BE2C (cell line): ENCODE measurements at places on chromosomes 16 and 17.

DNA sequence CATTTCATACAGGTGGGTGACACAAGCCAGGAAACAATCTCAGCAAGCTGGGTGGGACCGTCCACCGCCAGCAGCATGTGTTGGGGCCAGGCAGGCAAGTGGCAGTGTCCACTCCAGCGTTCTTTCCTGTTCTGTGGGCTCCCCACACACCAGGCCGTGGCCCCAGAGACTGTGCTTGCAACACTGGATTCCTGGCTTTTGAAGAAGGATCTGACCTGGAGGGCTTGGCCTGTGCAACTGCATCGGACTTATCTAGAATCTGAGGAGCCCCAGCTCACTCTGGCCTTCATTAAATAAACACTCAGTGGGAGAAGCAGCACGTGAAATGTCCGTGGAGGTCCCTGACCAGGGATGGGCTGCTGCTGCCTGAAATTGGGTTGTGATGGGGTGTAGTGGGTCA is 3.2 kb downstream of the KSR1 start:
- no peak for DNase-seq

DNA sequence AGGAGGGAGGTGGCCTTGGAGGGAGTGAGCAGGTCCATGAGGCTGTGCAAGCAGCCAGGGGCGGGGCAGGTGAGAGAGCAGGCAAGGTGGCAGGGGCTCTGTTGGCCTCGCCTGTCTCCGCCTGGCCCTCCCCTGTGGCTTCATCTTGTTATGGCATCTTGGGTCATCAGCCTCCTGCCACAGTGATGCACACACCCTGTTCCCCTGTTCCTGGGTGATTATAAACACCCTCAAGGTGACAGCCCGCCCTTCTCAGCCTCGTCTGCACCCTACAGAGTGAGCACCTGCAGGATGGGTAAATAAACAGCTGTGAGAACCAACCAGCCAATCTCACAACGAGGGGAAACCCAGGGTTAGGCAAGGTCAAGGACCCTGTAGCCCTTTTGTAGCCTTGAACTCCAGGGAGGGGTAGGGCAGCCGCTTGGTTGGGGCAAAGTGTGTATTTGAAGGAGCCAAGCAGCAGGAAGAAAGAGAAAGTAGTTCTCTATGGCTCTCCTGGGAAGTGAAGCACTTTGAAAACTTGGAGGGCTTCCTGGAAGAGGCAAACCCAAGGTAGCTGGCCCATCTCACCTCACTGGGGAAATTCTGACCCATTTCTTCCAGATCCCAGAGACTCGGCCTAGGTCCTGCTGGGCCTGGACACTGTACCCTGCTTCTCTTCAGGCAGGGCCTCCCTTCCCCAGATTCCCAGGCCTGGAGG is 60.6 kb downstream of the NT5M start:
- DNase-seq = no peak

GRCh38 chr17:81341516-81342268 is 46.6 kb upstream of the SLC38A10 start:
- DNase-seq = no peak

DNA sequence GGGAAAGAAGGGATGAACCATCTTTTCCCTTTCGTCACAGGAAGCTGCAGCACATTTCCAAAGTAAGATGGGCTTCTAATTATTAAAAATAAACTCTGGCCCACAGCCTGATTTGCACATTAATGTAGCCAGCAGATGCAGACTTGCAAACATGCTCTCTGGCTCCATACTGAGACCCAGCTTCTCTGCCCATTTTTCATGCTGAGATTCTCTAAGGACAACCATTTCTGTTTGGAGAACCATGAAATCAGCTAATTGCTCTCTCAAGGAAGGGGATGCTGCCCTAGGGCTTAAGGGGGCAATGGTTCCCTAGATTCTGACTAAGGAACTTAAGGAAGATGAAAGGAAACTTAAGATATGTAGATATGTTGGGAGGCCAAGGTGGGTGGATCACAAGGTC is 63.0 kb upstream of the CES5A start:
- no peak for DNase-seq

DNA sequence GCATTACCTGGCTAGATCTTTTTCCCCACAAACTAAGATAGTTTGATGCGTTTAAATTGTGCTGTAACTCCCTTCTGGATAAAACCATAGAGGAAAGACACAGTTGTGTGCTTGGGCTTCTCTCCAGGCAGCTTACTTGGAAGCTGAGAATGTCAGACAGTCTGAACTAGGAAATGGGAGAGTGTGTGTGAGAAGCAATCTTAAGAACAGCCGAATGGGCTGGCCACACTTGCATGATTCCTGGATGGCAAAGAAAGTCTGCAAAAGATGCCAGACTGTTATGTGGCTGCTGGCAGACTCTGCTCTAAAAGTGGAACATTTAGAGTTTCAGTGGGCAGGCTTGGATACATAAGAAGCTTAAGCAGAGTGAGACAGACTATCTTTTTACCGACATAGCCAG is 384.3 kb upstream of the PSMD7 start:
- no peak for DNase-seq

DNA sequence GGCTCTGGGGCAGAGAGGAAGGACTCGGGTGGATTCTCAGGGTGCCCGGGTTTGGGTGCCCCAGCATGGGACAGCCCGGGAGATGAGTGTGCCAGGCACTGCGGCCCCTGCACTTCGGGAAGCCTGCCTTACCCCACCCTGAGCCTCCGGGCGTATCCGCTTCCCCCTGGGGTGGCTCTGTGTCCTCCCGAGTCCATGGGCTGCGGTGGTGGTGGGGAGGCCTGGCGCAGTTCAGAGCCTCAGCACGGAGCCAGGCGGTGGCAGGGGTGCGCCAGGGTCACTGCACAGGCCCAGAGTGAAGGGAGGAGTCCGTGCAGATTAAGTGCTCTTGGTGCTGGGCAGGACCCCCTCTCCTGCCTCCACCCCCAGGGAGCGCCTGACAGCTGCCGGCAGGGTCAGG is 20.7 kb downstream of the MYBBP1A start:
- DNase-seq = no peak

- no peak for DNase-seq
These were observed 16.1 kb upstream of the RPTOR start for GRCh38 chr17:80528536-80528935.
